ENCODE measurements at places on chromosomes 7 and 10.

- DNase-seq = no peak
These were observed 13.3 kb downstream of the SLC35G1 start for GRCh38 chr10:93907059-93907458.

DNA sequence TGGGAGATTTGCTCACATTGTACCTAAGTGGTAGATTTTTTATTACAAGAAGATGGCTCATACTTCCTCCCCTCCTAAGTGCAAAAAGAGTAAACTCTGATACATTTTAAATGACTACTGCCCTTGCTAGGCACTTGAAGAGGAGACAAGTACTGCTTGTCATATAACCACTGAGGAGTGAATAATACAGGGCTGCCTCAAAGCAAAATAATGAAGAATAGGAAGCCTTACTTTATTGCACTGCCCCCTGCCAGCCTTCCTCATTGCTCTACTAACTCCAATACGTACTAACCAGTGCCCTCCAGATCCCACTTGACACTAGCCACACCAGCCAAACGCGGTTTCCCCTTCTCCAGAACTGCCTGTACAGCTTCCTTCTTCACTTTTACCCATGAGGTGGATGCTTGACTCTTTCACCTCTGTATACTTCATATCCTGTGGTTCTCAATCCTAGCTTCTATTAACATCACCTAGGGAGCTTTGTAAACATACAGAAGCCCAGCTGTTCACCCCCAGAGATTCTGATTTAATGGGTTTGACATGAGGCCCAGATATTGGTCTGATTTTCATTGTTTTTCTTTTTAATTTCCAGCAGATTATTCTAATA is 11.7 kb upstream of the MTERF1 start:
- no peak for DNase-seq

- DNase-seq = no peak
These were observed 662.5 kb downstream of the TYW1 start for GRCh38 chr7:67659091-67659490.

- no peak for DNase-seq
These were observed 15.3 kb downstream of the SLC25A13 start for GRCh38 chr7:96306385-96307125.

- DNase-seq = no peak
These were observed 4.4 kb upstream of the EN2 start for GRCh38 chr7:155453296-155454182.

GRCh38 chr7:27102581-27103442 is at the start of gene HOXA2:
TSS of gene HOXA2 (minus strand) at chr7:27102683. CDS start at chr7:27102500, 183 bp downstream.
- no peak for DNase-seq

DNA sequence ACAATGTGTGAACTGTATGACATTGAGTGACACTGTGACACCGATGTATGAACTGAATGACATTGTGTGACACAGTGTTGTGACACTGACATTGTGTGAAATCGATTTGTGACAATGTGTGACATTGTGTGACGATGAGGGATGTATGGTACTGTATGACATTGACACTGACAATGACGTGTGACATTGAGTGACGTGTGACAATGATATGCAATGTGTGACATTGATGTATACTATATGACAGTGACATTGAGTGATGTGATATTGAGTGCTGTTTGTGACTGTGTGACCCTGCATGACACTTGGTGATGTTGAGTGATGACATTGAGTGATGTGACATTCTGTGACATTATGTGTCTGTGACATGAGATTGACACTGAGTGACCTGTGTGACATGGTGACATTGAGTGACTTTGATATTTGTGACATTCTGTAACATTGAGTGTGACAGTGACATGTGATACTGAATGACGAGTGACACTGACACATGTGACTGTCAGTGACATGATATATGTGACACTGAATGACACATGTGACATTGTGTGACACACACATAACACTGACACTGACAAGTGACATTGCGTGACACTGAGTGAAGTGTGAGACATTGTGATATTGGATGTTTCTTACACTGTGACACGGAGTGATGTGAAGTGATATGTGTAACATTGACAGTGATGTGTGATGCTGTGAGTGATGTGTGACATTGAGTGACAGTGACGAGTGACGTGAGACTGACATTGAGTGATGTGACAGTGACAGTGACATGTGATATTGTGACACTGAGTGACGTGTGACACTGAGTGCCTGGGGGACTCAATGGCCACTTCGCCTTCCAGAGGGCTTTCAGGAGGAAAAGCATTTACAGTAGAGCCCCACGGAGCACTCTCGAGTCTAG is 167.5 kb downstream of the PRKAG2 start:
- DNase-seq = no peak

DNA sequence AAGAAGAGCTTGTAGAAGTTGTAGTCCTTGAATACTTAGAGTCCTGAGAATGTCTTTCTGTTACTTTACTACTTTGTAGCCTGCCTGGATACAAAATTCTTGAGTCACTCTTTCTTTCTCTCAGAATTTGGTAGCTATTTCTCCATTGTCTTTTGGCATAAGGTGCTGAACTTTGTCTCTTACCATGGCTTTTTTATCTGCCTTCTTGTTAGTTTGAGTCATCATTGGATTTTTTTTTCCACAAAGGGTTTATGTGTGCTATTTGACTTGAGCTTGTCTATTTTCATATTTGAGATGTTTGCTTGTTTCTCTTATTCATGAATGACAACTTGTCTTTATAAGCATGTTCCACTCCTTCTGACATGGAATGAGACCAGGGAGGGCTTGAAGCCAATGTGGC is 74.5 kb upstream of the EXOC6 start:
- DNase-seq = no peak

- no peak for DNase-seq
These were observed 145.6 kb upstream of the NPY start for GRCh38 chr7:24138343-24138742.

GRCh38 chr10:98267894-98268693 is at the start of gene LOXL4:
TSS of gene LOXL4 (minus strand) at chr10:98268194. CDS start at chr10:98263019, 5,175 bp downstream.
- DNase-seq = peak; percentile 48

GRCh38 chr7:55593515-55594318 is 21.4 kb upstream of the VOPP1 start:
- peak; percentile 55 for DNase-seq

- DNase-seq = no peak
These were observed 413 bp downstream of the PANK1 start for GRCh38 chr10:89644691-89644966.

DNA sequence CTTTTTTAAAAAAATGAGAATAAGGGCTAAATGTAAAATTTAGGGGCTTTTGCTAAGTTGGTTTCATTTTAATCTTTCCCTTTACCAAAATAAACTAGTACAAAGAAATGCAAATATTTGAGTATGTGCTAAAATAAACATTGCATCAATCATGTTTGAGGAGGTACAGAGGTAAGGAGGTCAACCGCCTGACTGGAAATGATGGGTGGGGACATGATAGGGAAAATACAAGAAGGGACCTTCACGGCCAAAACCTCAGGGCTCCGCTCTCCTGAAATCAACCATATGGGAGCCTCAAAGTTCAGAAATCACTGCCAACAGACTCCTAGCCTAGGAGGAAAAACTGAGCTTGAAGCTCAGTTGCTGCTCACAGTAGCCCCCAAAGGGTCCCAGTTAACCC is 207.6 kb downstream of the AHR start:
- DNase-seq = no peak

- DNase-seq = no peak
These were observed 171.1 kb upstream of the KLF6 start for GRCh38 chr10:3955955-3956617.

DNA sequence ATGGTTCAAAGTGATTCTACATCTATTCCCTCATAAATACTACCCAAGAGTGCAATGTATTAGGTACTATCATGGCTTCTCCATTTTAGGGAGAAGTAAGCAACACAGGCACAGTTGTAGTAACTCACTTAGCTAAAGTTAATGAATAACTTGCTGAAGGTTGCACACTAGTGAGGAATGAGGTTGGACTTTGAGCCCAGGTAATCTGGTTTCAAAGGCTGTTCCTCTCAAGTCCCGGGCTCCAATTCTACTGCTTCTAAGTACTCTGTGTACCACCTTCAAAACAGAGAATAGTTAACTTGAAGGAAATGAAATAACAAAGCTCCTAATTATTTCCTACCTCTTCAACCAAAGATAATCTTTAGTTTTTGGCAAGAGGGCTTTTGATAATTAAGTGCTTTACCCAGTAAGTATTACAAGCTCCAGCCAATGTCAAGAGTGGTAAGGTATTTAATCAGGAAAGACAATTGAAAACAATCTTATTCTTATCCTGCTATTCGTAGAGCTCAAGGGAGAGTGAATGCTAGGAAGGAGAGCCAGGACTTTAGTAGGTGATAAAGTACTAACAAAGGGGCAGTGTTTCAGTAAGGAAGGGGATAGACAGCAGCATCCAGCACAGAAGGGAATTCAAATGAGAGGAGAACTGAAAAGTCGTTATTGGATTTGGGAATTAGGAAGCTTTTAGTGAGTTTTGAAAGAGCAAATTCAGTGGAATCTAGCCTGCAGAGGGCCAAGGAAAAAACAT is 158.2 kb upstream of the PTPRZ1 start:
- no peak for DNase-seq

- DNase-seq = no peak
These were observed 19.8 kb downstream of the CCNY start for GRCh38 chr10:35355971-35356724.

DNA sequence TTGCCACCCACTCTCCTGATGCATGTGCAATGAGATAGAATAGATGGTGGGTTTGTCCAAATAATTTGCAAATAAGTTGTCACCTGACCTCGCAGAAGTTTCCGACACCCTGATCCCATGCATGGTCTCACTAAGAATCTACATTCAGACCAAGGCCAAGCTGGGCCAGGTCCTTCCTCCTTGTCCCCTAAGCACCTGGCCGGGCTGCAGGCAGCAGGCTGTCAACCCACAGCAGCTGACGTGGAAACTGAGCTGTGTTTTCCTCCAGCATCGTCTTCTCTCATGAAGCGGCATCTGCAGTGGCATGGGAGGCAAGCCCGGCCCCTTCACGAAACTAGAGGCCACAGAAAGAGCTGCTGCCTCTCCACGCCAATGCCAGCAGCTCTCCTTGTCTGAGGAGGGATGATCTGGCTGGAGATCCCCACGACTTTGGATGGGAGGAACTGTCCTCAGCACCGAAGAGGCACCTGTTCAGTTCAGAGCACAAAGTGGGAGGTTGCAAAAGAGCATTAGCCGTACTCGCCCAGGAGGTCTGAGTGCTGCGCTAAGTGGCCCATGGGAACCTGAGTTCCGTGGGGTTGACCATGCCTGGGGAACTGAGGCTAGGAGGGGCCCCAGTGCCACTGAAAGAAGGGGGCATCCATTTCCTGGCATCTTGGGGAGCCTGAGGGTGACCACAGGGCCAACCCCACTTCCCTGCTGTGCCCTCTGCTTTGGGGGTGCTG is 110.5 kb upstream of the INSIG1 start:
- DNase-seq = no peak

DNA sequence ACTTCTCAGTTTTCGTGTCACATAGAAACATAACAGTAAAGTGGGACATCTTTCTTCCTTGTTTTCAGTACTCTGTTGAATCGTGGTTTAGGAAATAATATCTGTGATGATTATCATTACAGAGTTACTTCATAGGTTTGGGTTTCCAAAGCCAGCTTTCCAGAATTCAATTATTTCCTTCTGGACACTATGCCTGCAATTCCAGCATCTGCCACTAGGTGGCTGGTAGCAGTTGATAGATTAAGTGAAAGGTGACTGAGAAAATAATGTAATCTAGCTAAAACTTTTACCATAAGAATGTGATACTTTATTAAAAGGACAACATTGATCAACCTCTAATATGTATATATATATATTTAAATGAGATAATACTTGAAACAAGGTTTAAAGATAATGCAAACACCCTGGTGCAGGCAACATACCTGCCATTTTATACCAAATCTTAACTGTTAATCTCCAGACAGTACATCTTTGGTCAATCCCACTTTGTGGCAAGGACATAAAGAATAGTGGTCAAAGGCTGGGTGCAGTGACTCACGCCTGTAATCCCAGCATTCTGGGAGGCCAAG is 102.6 kb downstream of the SH3PXD2A start:
- DNase-seq = no peak

GRCh38 chr7:27080844-27081436 is 14.9 kb downstream of the HOXA1 start:
- peak; percentile 67 for DNase-seq

DNA sequence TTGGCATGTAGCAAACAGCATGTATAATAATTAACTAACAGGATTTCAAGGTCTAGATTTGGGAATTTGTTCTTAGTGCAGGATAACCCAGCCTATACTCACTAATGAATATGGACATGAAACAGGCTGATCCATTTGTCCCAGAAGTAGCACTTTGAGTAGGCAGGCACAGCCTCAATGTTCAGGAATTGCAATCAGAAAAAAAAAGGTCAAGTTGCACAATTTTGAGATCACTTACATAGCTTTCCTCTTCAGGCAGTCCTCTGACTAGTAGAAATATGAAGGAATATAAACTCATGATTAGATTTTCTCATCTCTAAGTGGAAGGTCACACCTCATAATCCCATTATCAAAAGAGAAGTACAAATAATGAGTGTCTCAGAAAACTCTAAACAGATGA is 921.4 kb upstream of the CELF2 start:
- DNase-seq = no peak

DNA sequence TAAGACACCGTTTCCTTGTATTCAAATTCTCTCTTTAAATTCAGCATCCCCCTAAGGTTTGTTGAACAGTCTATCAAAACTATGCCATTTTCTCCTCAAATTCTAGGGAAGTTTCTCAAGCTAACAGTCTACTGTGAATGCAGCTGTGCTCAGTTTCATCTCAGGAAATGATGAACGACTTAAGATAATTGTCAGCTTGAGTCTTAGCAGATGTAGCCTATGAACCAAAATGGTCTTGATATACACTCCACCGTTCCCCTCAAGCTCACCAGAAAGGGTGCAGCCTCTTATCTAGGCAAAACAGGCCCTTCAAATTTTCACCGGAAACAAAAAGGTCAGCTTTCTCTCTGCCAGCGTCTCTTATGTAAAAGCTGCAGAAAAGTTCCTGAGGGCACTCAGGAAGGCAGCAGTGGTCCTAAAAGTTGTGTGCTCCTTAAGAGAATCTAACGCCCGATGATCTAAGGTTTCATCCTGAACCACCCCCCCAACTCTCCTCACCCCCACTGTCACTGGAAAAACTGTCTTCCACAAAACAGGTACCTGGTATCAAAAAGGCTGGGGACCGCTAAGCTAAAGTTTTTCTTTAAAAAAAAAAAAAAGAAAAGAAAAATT is 2.1 kb downstream of the DNAJC9 start:
- no peak for DNase-seq
